ENCODE measurements at places on chromosomes 3 and 15.

GRCh38 chr3:57852896-57853295 lies 96.8 kb downstream of the SLMAP start:
- H3K4me3 ChIP-seq: no peak overlapping the region
- no peak overlapping the region for H3K27ac ChIP-seq
- no peaks in the 10 kb centered on the region for H3K4me1 ChIP-seq
- no peak for DNase-seq
- H3K36me3 ChIP-seq: no peaks in the 10 kb centered on the region
- H3K27me3 ChIP-seq: no peaks in the 10 kb centered on the region

- DNase-seq: no peak
- H3K4me3 ChIP-seq: no peak overlapping the region
- no peaks in the 10 kb centered on the region for H3K27me3 ChIP-seq
- no peak overlapping the region for H3K27ac ChIP-seq
- H3K36me3 ChIP-seq: no peaks in the 10 kb centered on the region
Observed at GRCh38 chr15:55514414-55514850, 6.4 kb upstream of the DNAAF4 start.

GRCh38 chr3:94362393-94362792 lies 299.5 kb downstream of the NSUN3 start:
- DNase-seq: no peak
- H3K36me3 ChIP-seq: no peaks in the 10 kb centered on the region
- no peaks in the 10 kb centered on the region for H3K27me3 ChIP-seq
- no peak overlapping the region for H3K4me3 ChIP-seq
- no peaks in the 10 kb centered on the region for H3K4me1 ChIP-seq
- no peak overlapping the region for H3K27ac ChIP-seq

DNA sequence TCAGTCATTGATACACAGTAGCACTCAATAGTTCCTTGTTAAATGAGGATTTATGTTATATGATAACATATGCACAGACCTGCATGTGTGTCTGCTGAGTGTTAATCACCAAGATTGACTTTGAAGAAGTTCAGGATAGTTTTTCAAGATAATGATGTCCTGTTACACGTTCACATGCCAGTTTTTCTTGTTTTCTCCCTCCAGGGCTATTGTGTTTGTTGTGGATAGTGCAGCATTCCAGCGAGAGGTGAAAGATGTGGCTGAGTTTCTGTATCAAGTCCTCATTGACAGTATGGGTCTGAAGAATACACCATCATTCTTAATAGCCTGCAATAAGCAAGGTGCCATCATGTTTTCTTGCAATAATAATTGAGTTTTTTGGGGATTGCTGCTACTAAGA lies 9.8 kb downstream of the SRPRB start:
- H3K36me3 ChIP-seq: peaks cover 44% of the 10 kb centered on the region
- H3K4me1 ChIP-seq: no peaks in the 10 kb centered on the region
- H3K27ac ChIP-seq: no peak overlapping the region
- H3K4me3 ChIP-seq: no peak overlapping the region

GRCh38 chr3:9276761-9277370 lies 27.4 kb upstream of the SRGAP3 start:
- H3K27me3 ChIP-seq: no peaks in the 10 kb centered on the region
- H3K4me3 ChIP-seq: no peak overlapping the region
- DNase-seq: no peak
- no peak overlapping the region for H3K27ac ChIP-seq

DNA sequence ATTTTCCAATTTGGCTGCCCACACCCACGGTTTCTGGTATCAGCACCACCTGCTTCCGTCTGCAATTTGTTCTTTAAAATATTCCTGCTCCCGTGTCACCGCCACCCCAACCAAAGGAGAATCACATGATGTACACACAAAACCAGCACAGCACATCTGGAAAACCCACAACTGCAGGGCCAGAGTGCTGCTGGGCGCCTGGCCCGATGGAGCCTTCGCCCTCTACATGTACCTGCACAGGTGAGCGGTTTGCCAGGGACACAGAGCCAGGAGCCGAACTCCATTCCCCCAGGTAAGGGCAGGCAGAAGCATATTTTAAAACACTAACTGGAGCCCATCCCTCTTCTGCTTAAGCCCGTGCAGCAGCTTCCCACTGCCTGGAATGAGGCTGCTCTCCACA lies 75.6 kb downstream of the ADAMTS17 start:
- no peak for DNase-seq
- H3K27ac ChIP-seq: no peak overlapping the region
- H3K4me1 ChIP-seq: no peaks in the 10 kb centered on the region
- H3K4me3 ChIP-seq: no peak overlapping the region

DNA sequence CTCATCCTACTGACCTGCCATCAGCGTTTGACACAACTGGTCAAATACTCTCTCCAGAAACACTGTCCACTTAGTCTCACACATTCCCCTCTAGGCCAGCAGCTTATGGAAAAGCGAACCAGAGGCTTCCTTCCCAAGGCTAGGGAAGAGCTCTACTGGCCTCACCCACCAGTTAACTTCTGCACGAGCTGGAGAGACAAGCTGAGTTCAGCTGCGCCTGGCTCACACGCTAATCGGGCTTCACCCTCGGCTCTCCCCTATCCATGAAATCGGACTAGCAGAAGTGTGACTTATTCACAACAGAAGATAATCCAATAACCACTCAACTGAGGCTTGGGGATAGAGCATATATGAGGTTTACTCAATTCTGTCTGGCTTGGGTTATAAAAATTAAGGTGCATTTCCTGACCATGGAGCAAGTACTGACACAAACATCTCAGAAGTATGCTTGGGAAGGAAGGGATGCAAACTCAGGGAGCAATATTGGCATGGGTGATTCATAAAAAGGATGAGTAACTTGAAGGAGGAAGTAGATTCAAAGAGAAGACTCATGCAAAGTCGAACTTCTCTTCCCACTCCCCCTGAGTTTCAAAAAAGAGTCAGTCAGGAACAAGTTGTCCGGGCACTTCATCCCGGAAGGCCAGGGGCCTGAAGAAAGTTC lies 73.1 kb downstream of the XXYLT1 start:
- no peaks in the 10 kb centered on the region for H3K27me3 ChIP-seq
- no peak overlapping the region for H3K27ac ChIP-seq
- peaks cover 19% of the 10 kb centered on the region for H3K4me1 ChIP-seq
- no peak overlapping the region for H3K4me3 ChIP-seq
- DNase-seq: no peak

DNA sequence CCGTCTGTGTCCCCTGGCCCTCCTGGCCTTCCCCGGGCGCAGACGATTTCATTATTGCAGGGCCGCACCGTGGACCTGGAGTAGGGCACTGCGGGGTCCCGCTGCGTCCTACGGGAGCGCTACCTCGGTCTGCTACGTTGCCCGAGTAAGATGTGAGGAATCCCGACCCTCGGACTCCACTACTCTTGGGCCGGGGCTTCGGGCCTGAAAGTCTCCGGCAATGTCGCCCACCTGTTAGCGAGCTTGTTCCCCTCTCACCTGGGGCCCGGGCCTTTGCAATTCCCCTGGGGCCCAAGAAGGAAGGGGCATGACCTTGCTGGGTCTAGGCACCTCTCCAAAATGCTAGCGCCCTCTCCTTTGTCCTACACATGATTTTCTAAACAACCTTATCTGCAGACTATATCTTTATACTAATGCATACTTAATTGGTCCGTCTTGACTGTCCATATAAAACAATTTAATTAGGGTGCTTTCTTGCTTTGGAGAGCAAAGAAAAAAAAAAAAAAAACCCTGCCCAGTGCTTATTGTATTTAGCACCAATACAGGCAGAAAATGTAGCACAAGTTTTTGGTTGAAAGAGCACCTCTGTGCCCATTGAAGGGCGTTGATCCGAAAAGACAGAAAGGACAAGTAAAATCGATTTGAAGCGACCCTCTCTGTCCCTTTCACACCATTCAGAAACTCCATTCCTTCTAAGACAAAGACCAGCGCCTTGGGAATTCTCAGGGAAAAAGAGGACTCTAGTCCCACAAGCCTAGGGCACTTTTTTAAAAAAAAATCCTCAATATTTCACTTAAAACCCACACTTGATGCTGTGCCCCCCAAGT lies 7.0 kb upstream of the NR2F2 start:
- no peak overlapping the region for H3K27ac ChIP-seq
- no peak for DNase-seq
- peak overlapping the region; percentile 60 for H3K4me3 ChIP-seq

GRCh38 chr3:172673210-172673679 lies 37.6 kb downstream of the NCEH1 start:
- peaks cover 14% of the 10 kb centered on the region for H3K4me1 ChIP-seq
- H3K4me3 ChIP-seq: no peak overlapping the region
- H3K27ac ChIP-seq: no peak overlapping the region
- peak; percentile 78 for DNase-seq
- H3K36me3 ChIP-seq: no peaks in the 10 kb centered on the region

DNA sequence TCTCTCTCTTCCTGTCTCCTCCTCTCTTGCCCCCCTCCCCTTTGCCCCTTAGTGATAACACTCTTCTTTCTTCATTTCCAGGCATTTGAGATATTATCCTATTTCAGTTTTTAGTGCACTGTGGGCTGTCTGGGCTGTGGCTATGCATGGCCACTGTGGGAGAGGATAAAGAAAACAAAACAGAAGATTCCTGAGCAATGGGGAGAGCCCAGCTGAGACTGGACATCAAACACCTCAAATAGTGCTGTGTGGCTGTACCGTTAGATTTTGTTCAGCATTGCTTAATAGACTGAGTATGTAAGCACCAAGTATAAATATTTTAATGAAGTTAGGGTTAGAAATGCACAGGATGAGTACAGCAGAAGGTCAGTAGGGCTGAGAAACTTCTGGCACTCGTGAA lies 7.9 kb upstream of the GBE1 start:
- H3K4me3 ChIP-seq: no peak overlapping the region
- H3K27ac ChIP-seq: no peak overlapping the region
- no peaks in the 10 kb centered on the region for H3K4me1 ChIP-seq
- no peaks in the 10 kb centered on the region for H3K27me3 ChIP-seq
- H3K36me3 ChIP-seq: no peaks in the 10 kb centered on the region

- H3K27ac ChIP-seq: peak overlapping the region; percentile 98
- no peaks in the 10 kb centered on the region for H3K27me3 ChIP-seq
- DNase-seq: peak; percentile 65
- peak overlapping the region; percentile 93 for H3K4me3 ChIP-seq
- peaks cover 4% of the 10 kb centered on the region for H3K36me3 ChIP-seq
Observed at GRCh38 chr3:32569540-32570420, 878 bp downstream of the DYNC1LI1 start.

GRCh38 chr3:50562861-50563260 lies 4.7 kb downstream of the C3orf18 start:
- H3K27me3 ChIP-seq: no peaks in the 10 kb centered on the region
- H3K27ac ChIP-seq: no peak overlapping the region
- no peaks in the 10 kb centered on the region for H3K36me3 ChIP-seq
- no peak for DNase-seq
- no peak overlapping the region for H3K4me3 ChIP-seq
- peaks cover 6% of the 10 kb centered on the region for H3K4me1 ChIP-seq

DNA sequence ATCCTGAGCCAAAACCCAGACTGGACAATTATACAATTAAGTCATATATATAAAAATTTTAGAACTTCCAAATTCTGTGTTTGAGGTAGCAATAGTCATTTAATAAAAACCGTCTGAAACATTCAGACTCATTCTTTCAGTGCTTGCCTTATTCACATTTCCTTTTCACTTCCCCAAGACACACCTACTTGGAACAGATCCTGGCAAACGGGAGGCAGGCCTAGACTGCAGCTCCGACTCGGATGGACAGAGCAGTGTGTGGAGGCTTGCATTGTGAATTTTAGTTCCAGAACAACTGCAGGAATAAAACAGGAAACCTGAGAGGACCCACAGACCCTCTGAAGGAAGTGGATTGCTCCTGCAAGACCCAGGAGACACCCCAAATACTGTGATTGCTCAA lies 341.4 kb downstream of the CNTN3 start:
- H3K4me1 ChIP-seq: no peaks in the 10 kb centered on the region
- H3K36me3 ChIP-seq: no peaks in the 10 kb centered on the region
- H3K4me3 ChIP-seq: no peak overlapping the region
- H3K27ac ChIP-seq: no peak overlapping the region

- no peak for DNase-seq
- H3K4me1 ChIP-seq: peaks cover 4% of the 10 kb centered on the region
- no peak overlapping the region for H3K4me3 ChIP-seq
- H3K27ac ChIP-seq: no peak overlapping the region
- H3K27me3 ChIP-seq: no peaks in the 10 kb centered on the region
- no peaks in the 10 kb centered on the region for H3K36me3 ChIP-seq
Observed at GRCh38 chr3:10381336-10381735, 60.4 kb upstream of the SEC13 start.

GRCh38 chr3:157586293-157586692 lies 83.1 kb upstream of the VEPH1 start:
- H3K27me3 ChIP-seq: no peaks in the 10 kb centered on the region
- H3K36me3 ChIP-seq: no peaks in the 10 kb centered on the region
- DNase-seq: no peak
- H3K4me1 ChIP-seq: no peaks in the 10 kb centered on the region

- no peak for DNase-seq
- no peaks in the 10 kb centered on the region for H3K4me1 ChIP-seq
- H3K27ac ChIP-seq: no peak overlapping the region
- H3K36me3 ChIP-seq: no peaks in the 10 kb centered on the region
- no peak overlapping the region for H3K4me3 ChIP-seq
Observed at GRCh38 chr3:152097770-152098169, 171.0 kb upstream of the MBNL1 start.

GRCh38 chr3:141663993-141664392 lies 74.1 kb upstream of the RNF7 start:
- no peak for DNase-seq
- peaks cover 22% of the 10 kb centered on the region for H3K27me3 ChIP-seq
- peaks cover 5% of the 10 kb centered on the region for H3K4me1 ChIP-seq
- H3K27ac ChIP-seq: no peak overlapping the region

GRCh38 chr3:50010959-50011358 lies 71.0 kb downstream of the RBM6 start:
- H3K36me3 ChIP-seq: no peaks in the 10 kb centered on the region
- H3K27ac ChIP-seq: no peak overlapping the region
- no peaks in the 10 kb centered on the region for H3K27me3 ChIP-seq
- no peak for DNase-seq

- H3K4me1 ChIP-seq: no peaks in the 10 kb centered on the region
- no peaks in the 10 kb centered on the region for H3K27me3 ChIP-seq
- DNase-seq: no peak
- H3K4me3 ChIP-seq: no peak overlapping the region
Observed at GRCh38 chr15:58865425-58865880, 68.0 kb downstream of the SLTM start.

GRCh38 chr3:196992461-196993065 lies 23.9 kb upstream of the PIGZ start:
- no peaks in the 10 kb centered on the region for H3K36me3 ChIP-seq
- H3K27me3 ChIP-seq: no peaks in the 10 kb centered on the region
- DNase-seq: no peak
- H3K4me1 ChIP-seq: peaks cover 3% of the 10 kb centered on the region
- no peak overlapping the region for H3K27ac ChIP-seq
- no peak overlapping the region for H3K4me3 ChIP-seq

- no peak overlapping the region for H3K27ac ChIP-seq
- no peaks in the 10 kb centered on the region for H3K4me1 ChIP-seq
- H3K4me3 ChIP-seq: no peak overlapping the region
- no peaks in the 10 kb centered on the region for H3K36me3 ChIP-seq
Observed at GRCh38 chr3:105829229-105829628, 39.6 kb downstream of the CBLB start.

Data from H1 (cell line).